ENCODE measurements at places on chromosomes 2 and 18. TPM values are rescaled to one million over a fixed set of nuclear protein-coding genes. Genes with fewer than 3 reads are reported as not detected.

The EMX1 gene
- polyA plus RNA-seq, result 0.13 TPM

- H3K4me1 ChIP-seq, result no peaks in the 10 kb centered on the region
- no peak overlapping the region for H3K27ac ChIP-seq
- peak; percentile 37 for DNase-seq
- H3K36me3 ChIP-seq, result no peaks in the 10 kb centered on the region
- no peak overlapping the region for H3K4me3 ChIP-seq
Observed at GRCh38 chr2:210617732-210618330, 61.4 kb downstream of the CPS1 start.

The ONECUT2 gene
- 6.5 TPM for polyA plus RNA-seq

The ELOA2 gene
- not detected for polyA plus RNA-seq

GRCh38 chr18:63346480-63347183, 20.4 kb downstream of the KDSR start:
- no peak overlapping the region for H3K27ac ChIP-seq
- no peaks in the 10 kb centered on the region for H3K4me1 ChIP-seq
- no peaks in the 10 kb centered on the region for H3K27me3 ChIP-seq
- H3K36me3 ChIP-seq, result peaks cover 17% of the 10 kb centered on the region
- DNase-seq, result no peak
- no peak overlapping the region for H3K4me3 ChIP-seq

The LRRTM1 gene
- polyA plus RNA-seq, result 1.1 TPM

DNA sequence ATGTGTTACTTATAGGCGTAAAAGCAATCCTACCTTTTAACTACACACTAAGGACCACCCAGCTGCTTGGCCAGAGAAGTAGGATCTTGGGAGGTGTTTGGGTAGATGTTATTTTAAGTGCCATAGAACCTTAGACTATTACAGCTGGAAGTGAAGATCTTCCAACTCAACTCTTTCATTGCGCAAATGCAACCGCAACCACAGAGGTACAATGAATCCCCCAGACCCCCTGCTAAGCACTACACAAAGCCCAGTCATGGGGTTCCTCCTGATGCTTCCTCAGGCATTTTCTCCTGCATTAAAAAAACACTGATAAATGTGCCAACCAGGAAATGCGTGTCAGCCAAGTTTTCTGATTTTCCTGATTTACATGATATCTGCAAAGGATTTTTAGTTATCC, 246.0 kb downstream of the LRRTM1 start:
- no peaks in the 10 kb centered on the region for H3K36me3 ChIP-seq
- H3K27me3 ChIP-seq, result no peaks in the 10 kb centered on the region
- no peaks in the 10 kb centered on the region for H3K4me1 ChIP-seq
- no peak for DNase-seq

All from small intestine (tissue), 16 donors.